G401 (cell line): ENCODE measurements at places on chromosomes 6 and 20. TPM values are rescaled to one million over a fixed set of nuclear protein-coding genes. Genes with fewer than 3 reads are reported as not detected.

Gene TRIM31
- total RNA-seq = not detected in 2 replicates

Gene RAD21L1
- not detected in 2 replicates for total RNA-seq

Gene SLC17A1
- not detected in 2 replicates for total RNA-seq

Gene BANF2
- total RNA-seq = not detected in 2 replicates

Gene MATN4
- not detected in 2 replicates for total RNA-seq
